Esophagus mucosa (tissue), 1 donor: ENCODE measurements at places on chromosomes 12 and 14. TPM values are rescaled to one million over a fixed set of nuclear protein-coding genes. Genes with fewer than 3 reads are reported as not detected.

DNA sequence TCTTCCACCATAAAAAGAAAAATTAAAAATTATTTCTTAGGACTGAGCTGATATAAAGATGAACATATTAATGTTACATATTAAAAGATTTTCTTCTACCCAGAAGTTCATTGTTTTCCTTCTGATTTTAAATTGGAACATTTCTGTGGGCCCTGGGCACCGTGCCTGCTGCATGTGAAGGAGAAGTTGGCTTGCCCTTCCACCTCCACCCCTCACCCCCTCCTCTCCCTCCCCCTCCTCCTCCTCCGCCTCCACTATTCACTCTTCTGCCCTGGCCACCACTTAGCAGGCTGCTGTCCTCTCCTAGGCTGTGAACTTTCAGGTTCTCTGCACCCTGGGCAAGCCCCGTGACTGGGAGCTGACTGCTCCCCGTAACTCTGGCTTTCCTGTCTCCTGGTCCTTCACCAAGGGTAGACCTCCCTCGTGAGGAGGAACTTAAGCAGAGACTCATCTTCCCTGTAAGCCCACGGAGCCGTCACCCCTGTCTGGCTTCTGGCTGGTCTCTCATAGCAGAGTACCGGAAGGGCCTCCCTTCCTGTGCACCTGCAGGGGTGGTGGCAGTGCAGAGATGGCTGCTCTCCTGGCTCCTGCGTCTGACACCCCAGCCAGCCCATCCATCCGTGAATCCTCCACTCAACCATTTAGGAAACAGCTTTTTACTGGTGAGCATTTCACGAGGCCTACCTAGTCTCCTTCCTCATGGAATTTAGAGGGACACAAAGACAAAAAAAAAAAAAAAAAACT is 12.8 kb downstream of the TUNAR start:
- ATAC-seq = no peak

TAS2R9 gene
- total RNA-seq = not detected

DNA sequence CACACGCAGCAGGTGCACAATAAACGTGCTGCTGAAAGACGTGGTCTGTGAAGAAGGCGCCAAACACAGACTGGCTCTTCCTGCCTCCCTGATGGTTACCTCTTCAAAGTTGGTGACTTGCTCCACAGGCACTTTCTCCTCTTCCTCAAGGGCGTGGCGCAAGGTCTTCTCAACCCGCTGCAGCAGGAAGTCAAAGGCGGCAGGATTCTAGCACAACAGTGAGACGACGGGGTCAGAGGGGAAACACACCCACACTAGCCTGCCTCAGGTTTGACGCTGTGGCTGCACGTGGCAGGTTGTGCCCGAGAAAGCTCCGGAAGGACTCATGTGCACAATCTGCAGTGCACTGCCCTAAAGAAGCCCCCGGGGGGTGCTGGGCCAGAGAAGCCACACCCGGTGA is 15.0 kb downstream of the POLE start:
- no peak for ATAC-seq

DNA sequence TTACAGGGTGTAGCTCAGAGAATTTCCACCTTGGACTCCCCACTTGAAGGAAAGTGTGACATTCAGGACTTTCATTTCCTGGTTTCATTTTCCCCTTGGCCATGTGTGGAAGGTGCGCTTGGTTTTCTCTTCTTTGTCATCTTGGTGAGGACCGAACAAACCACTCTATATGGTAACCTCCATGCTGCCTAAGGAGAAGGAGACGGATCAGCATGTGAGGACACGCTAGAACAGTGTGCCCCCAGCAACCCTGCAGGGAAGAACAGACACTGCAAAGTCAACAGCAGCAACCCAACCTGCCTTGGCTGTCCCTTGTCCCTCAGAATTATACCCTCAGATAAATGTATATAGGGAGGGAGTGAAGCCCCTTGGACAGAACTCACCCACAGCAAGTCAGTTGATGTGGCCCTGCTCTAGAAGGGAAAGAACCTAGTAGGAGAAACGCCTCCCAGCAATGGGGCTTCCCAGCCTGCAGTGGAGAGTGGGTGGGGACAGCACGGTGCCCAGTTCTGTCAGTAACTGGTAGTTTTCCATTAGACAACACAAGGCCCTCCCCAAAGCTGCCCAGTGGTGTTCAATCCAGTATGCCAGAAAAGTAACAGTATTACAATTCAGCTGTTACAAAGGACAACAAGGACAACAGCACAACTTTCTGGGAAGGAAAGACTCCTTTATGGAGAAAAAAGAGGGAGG is 18.9 kb upstream of the COCH start:
- no peak for ATAC-seq

GRCh38 chr12:115213538-115214016 is 529.6 kb upstream of the TBX3 start:
- ATAC-seq = no peak

DNA sequence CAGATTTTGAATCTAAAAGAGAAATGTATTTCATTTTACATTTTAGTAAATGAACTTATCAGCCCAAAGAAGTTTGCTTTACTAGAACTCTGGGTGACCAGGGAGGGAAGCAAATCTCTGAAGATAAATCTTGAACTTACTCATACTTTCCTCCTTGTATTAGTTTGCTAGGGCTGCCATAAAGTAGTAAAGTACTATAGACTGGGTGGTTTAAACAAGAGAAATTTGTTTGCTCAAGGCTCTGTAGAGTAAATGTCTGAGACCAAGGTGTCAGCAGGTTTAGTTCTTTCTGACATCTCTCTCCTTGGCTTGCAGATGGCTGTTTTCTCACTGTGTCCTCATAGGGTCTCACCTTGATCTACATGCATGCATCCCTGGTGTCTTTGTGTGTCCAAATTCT is 926.0 kb downstream of the DIO2 start:
- no peak for ATAC-seq

DNA sequence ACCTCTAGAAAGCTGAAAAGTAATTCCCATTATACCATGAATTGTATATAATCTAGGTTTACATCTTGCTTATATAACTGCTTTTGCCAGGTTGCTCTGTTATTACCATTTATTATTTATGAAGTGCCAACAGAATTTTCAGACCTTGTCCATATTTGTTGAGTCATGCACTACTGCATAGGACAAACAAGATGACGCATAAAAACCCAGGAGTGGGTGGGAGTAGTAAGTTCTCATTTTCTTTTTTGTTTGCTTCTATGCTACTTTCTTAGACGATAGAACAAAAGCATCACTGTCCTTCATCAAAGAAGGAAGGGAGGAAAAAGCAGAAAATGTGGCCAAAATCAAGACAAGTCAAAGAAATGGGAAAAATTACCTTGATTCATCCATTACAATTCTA is 119.0 kb upstream of the RASSF8 start:
- no peak for ATAC-seq

- peak; percentile 75 for ATAC-seq
Observed at GRCh38 chr14:101876555-101876938, 87.8 kb upstream of the DYNC1H1 start.

- no peak for ATAC-seq
Observed at GRCh38 chr12:53759261-53759660, 7.5 kb upstream of the CISTR start.

- ATAC-seq = no peak
Observed at GRCh38 chr14:32372154-32372553, 43.1 kb downstream of the AKAP6 start.

- ATAC-seq = peak; percentile 79
Observed at GRCh38 chr12:127108360-127109215, 1158.4 kb upstream of the TMEM132C start.

GPR135 gene
- 0.56 TPM for total RNA-seq

GRCh38 chr12:53055471-53056266 is 5.8 kb downstream of the TNS2 start:
- no peak for ATAC-seq

- no peak for ATAC-seq
Observed at GRCh38 chr14:23121361-23121771, 2.3 kb upstream of the CEBPE start.

GRCh38 chr12:44846826-44847225 is 29.3 kb downstream of the NELL2 start:
- ATAC-seq = no peak

SOAT2 gene
- not detected for total RNA-seq

DNA sequence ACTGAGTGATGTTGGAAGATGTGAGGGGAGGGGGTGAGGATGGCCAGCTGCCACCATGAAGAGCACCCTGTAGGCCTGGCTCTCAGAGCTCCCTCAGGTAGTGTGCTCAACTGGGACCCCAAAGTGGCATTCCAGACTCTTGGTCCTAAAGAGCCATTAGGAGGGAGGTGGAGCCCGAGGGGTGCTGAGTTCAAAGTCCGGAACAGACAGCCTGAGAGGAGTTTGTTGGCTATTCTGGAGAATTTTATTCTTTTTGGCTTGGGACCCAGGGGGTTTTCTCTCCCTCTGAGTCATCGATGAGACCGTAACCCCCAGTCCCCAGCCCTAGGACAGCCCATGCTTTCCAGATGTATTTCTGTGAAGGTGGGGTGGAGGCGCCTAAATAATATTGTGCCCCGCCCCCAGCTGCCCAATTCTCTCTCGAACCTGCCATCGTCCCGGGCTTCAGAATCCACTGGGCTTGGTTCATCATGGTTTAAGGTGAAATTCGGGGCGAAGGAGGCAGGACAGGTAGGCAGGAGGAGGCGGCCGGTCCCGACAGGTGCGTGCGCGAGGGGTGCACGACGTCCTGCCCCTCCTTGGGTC is 690 bp upstream of the RBP5 start:
- no peak for ATAC-seq

DNA sequence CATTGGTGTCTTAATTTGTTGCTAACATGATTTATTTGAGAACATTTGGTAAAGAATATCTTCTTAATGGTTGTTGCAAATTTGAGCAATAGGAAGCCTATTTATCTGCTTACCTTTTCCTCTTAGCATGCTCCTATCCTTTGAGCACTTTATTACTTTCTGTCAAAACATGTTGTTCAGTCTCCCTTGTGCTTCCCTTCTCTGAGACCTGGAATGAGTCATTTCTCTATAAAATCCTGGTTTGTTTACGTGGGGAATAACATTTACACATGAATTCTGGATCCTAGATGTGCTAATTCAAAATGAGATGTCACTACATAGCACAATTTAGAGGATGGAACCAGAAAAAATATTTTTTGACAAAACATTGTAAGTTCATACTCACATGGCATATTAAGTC is 844.0 kb upstream of the LRFN5 start:
- ATAC-seq = no peak

DNA sequence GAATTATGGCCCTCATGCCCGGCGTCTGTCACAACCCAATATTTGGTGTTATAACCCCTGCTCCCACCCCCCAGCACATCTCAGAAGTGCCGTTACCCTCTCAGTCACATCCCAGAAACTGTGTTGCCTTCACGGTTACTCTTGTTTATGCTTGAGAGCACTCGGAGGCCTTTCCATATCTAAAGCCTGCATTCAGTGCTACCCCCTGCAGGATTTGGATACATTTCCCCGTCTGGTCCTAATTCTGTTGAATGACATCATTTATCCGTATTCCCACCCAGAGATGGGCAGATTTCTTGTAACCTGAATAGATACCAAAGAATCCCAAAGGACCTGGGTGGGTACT is 19.1 kb upstream of the FOS start:
- no peak for ATAC-seq

DNA sequence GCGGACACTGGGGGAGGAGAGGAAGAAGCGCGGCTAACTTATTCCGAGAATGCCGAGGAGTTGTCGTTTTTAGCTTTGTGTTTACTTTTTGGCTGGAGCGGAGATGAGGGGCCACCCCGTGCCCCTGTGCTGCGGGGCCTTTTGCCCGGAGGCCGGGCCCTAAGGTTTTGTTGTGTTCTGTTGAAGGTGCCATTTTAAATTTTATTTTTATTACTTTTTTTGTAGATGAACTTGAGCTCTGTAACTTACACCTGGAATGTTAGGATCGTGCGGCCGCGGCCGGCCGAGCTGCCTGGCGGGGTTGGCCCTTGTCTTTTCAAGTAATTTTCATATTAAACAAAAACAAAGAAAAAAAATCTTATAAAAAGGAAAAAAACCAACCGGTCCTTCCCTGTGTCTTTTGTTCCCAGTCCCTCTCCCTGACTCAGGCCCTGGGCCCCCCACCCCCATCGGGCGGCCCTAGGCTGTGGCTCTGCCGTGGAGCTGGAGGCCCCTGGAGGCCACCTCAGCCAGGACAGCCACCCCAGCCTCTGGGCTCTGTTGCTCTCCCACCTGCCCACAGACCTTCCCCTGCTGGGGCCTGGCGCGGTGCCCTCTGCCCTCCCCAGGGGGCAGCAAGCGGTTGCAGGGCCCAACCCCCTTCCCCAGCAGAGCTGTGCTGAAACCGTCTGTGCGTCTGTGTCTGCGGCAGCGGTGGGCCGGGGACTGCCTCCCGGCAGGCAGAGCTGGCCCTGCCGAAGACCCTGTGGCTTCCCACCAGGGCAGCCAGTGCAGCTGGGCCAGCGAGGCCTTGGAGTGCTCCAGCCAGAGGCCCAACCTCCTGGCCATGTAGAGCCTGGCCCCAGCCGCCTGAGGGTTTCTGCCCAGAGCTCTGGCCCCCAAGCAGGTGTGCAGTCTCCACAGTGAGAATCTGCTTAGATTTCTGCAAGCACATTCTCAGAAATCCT is 4.0 kb upstream of the CRIP2 start:
- ATAC-seq = no peak

GRCh38 chr12:67504026-67504425 is 144.5 kb upstream of the DYRK2 start:
- ATAC-seq = no peak

DNA sequence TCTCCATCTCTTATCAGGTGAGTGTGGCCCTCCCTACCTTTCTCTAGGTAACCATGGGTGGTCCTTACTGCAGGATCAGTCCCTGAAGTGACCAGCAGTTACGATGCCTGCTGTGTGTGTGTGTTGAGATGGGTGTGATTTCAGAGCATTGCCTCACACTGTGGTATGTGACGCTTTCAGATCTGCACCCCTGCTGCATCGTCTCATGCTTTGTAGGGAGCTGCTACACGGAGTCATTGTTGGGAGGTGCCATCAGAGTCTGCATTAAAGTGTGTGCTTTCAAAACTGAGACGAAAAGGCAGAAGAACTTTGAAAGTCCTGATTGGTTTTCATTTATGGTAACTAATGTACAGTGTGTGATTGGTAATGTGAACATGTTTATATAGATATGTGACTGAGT is 150.5 kb downstream of the PELI2 start:
- no peak for ATAC-seq

- no peak for ATAC-seq
Observed at GRCh38 chr12:39441963-39442830, 723 bp downstream of the KIF21A start.

GRCh38 chr12:42187799-42188198 is 43.1 kb upstream of the GXYLT1 start:
- ATAC-seq = no peak

- no peak for ATAC-seq
Observed at GRCh38 chr14:104477117-104477623, 102.4 kb upstream of the C14orf180 start.

GRCh38 chr12:80707126-80707829 is at the start of gene MYF6:
Gene MYF6, plus strand, starts transcription at chr12:80707634. Its CDS starts 86 bp downstream, at chr12:80707720.
- ATAC-seq = no peak

GPR68 gene
- 11.6 TPM for total RNA-seq

RERGL gene
- 0.40 TPM for total RNA-seq

TSPAN19 gene
- not detected for total RNA-seq

GRCh38 chr12:127556231-127556886 is 710.6 kb upstream of the TMEM132C start:
- no peak for ATAC-seq

KLRG1 gene
- total RNA-seq = 0.48 TPM
